ENCODE measurements at places on chromosomes 4 and X.

GRCh38 chrX:3504916-3505315 lies 158.5 kb upstream of the MXRA5 start:
- DNase-seq, result peak; percentile 25

DNA sequence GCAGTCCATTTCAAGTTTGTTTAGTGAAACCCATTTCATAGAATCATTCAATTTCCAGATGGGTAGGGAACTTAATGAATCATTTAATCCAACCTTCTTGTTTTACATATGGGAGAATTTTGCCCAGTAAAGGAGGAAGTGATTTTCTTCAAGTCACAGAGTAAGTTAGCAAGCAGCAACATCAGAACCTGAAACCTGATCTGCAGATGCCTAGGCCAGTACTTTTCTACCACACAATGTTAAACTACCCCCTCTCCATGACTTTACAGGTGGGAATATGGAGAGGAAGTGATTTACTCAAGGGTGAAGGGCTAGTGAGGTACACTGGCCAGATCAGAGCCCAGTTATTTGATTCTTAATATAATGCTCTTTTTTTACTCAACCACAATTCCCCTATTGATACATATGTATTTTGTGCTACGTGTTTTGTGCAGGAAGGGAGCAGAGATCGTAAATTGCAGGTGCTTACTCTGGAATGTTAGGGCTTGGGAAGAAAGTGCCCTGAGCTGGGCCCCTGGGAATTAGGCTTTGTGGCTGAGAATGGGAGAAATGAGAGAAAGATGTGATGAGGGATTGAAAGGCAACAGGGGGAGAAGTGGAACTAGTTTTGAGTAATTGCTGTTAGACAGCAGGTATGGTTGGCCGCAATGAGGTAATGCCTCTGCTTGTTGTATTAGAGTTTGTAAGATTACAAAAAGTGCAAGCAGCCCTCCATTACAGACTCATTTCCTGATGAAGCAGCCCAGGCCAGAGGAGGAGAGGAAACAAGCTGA lies 6.8 kb downstream of the LHFPL1 start:
- DNase-seq, result no peak

- no peak for DNase-seq
Observed at GRCh38 chr4:105181259-105181658, 34.6 kb downstream of the TET2 start.

- DNase-seq, result peak; percentile 75
Observed at GRCh38 chrX:42803320-42803719, 25.4 kb upstream of the PPP1R2C start.

GRCh38 chr4:6961496-6962210 lies 52.0 kb downstream of the TBC1D14 start:
- no peak for DNase-seq

GRCh38 chr4:169070895-169071218 lies 60.8 kb upstream of the CBR4 start:
- DNase-seq, result no peak

GRCh38 chr4:113623274-113623894 lies 138.2 kb downstream of the CAMK2D start:
- no peak for DNase-seq

DNA sequence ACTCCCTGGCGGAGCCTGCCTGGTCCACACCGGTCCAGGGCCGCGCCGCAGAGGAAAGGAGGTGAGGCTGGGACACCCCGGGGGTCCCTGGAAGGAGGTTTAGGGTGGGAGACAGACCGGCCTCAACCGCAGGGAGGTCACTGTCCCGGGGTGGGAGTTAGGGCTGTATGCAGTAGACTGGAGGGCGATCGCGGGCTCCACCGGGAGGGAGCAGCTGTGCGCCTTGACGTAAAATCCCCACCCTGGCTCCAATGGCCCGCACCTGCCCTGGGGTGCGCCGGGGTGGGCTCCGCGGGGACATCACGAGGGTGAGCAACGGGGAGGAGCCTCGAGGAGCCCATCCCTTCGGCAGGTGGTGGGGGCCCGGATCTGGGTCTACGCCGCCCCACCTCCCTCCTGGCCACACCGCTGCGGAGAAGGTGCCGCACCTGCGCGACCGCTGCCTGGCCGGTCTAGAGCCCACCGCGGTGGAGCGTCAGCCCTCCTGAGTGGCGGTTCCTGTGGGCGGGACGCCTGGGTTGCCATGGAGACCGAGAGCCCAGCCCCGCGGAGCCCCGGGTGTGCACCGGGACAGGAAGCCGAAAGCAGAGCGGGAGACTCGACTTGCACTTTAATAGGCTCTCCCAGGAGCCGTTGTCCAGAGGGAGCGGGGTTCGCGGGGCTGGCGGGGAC lies 105.1 kb downstream of the ADRA2C start:
- DNase-seq, result no peak

DNA sequence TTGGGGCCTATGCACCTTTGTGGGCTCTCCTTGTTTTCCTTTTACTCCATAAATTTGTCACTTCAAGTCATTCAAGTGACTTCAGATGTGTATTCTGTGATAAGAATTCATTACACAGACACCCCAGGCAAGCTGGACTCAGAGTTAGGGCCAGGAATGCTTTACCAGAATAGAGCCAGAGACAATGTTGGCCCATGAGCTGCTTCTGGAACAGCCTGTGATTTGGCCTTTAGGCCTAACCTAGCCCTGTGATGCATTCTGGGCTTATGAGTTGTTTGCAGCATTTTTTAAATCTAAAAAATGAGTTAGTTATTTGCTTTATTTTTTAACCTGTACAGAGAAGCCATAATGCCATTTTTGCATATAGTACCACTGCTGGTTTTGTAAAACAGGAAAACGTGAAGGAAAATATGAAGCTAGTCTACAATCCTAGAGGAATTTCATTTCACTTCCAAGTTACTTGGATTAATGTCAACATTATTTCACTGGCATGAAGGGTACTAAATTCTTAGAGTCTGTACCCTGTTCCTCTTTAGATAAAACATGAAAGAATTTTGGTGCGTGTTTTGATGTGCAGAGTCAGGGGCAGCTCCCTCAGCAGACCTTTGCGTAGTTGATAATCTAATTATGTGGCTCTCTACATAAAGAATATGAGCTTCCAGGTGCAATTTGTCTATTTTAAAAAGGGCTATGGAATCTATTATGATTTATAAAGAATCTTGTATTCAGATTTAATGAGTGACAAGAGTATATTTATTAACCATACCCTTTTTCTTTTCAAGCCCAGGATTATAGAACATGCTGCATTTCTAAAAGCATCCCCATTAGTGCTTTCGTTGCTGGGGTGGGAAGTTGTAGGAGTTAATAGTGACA lies 84.7 kb downstream of the ARHGAP10 start:
- no peak for DNase-seq

DNA sequence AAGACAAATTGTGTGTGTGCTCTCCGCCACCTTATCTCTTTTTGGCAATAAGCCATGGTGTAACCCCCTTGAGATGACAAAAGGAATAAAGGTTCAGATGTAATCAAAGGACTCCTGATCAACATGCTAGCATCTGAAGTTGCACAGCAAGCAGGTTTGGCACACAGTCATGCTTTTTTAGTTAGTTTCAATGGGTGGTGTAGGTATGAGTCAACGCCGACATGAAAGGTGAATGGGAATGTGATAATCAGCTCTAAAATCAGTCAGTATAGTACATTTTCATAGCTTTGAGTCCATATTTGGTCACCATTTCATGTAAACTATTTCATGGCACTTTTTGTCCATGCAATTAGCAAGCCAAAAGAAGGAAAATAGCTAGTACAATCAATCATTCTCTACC lies 50.4 kb upstream of the ETNPPL start:
- DNase-seq, result no peak

DNA sequence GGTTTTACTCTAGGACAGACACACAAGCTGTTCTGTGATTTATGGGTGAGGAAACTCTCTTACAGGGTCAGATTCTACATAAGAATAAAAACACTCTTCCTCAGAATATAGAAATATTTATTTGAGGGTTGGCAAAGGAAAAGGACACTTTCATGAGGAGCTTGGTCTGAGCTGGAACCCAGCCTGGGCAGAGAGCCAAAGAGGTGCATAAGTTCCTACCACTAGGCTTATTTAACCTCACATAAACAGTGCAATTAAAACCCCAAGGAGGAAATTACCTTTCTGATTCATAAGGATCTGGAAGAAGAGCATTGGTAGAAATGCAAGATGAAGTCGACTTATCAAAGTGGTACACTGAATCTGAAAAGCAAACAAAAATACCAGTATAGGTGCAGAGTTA lies 32.9 kb downstream of the SETD7 start:
- DNase-seq, result no peak

DNA sequence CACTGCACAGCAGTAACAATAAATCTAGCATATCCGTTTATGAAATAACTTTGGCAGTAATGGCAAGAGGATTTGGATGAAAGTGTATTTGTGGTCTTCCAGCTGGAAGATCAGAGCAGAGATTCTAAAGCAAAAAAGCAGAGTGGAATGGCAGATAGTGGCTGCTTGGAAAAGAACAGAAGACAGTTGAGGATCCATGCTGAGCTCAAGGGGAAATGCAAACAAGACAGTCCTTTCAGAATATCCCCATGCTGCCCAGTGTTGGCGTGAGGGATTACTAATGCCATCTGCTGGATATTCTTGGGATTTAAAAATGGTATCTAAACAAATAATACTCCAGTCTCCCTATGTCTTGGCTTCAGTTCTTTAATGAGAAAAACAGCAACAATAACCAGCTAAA lies 629.1 kb upstream of the ATOH1 start:
- DNase-seq, result peak; percentile 47

- no peak for DNase-seq
Observed at GRCh38 chr4:11507920-11508319, 79.2 kb upstream of the HS3ST1 start.

DNA sequence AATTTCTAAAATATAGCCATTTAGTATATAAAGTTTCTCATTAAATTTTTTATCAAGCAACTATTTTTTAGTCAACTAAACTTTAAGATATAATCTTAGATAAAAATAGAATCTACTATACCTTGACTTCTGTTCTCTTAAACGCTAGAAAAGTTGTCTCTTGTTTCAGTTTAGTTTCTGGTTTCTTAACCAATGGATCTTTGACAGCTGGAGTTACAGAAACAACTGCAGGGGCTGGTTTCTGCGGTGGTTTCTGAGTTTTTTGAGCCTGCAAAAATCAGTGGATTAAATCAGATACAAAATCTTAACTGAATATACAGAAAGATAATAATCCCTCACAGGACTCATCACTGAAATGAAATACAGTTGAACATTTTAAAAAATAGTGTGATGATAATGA lies 21.9 kb downstream of the INTS12 start:
- DNase-seq, result no peak

DNA sequence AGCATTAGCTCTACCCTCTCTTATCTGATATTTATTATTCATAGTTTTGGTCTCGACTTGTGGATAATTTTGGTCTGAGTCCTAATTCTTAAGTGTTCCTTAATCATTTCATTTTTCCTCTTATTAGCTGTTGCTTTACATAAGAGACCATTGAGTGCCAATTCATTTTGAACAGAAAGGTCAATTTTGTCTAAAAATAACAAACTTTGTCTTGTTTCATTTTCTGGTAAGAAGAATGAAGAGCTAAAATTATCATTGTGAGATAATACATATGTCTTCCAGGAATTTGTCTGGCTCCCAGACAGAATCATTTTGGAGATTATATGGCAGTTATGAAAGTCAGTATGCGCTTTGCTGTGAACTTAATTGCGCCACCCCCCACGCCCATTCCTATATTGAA lies 1471.8 kb downstream of the PCDH7 start:
- peak; percentile 4 for DNase-seq

DNA sequence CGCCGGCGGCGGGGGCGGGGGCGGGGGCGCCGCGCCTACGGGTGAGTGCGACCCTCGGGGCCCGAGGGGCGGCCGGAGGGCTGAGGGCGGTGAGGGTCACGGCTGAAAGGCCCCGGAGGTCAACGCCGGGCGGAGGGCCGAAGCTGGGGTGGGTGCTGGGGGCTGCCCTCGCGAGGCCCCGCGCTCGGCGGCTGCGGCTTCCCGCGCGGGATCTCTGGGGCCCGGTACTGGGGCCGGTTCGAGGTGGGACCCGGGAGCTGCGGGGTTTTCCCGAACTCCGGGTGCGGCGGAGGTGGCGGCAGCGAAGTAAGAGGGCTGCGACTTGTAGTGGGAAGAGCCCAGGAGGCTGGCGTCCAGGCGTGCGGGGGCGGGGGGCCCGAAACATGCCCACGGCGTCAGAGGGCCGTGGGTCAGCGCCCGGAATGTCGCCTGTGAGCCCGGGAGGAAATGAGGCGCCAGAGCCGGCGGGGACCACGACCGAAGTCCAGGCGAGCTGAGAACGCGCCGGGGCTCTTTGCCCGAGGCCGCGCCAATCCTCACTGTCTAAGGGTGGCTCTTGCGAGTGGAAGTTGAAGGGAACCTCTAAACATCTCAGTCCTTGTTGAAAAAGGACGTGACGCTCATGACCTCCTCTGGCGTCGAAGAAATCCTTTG lies 407 bp downstream of the IL13RA1 start:
- DNase-seq, result no peak

- DNase-seq, result no peak
Observed at GRCh38 chr4:18695733-18696527, 674.4 kb upstream of the LCORL start.

DNA sequence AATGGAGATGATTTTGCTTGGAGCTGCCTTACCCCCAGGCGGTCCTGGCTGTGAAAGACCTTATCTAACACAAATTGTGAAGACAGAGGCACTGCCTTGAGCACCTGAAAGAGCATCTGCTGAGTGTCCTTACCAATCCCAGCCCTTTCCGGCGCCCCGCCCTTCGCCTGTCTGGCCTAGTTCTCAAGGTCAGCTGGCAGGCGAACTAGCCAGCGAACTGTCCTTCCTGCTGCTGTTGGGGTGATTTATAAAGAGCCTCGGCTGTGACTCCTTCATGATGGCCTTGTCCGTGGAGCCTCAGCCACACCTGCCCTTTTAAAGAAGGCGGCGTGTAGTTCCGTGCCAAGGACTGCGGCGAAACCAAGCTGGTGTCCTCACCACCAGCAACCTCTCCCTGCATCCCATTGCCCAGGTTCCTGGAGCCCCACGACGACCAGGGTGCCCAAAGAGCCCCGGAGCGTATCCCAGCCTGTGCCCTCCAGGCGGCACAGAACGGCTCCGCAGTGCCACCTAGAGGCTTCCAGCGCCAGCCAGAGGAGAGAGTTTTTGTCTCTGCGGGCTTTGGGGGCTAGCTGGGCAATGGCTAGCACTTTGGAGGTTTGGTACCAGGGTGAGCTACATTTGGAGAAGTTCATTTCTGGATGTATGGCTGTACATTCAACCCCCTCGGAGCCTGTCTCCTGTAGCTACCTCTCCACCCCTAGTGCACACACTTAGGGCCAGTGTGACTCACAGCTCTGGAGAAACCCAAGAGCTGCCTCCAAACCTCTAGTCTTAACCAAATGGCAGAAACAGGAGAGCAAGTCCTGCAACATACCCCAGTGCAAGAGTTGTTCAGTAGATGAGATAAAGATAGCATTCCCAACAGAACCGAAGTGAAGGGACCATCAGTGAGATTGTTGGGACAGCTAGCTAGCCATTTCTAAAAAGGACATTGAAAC lies 36.8 kb upstream of the VMA21 start:
- peak; percentile 1 for DNase-seq

All from fibroblast of upper back skin (primary cell).